Cardiac septum (tissue), 1 donor: ENCODE measurements at places on chromosomes 1 and 21. TPM values are rescaled to one million over a fixed set of nuclear protein-coding genes. Genes with fewer than 3 reads are reported as not detected.

Gene HP1BP3
- total RNA-seq = 123 TPM

Gene WDR64
- total RNA-seq = not detected

Gene C8B
- total RNA-seq = not detected

Gene FAM229A
- total RNA-seq = 3.2 TPM

Gene ZBTB8A
- total RNA-seq = 3.0 TPM

- DNase-seq = no peak
Measured at GRCh38 chr1:196440711-196441110, 167.5 kb downstream of the KCNT2 start.

GRCh38 chr1:8343464-8344001, 25.6 kb downstream of the SLC45A1 start:
- no peak for DNase-seq

GRCh38 chr1:201164645-201165044, 10.4 kb upstream of the TMEM9 start:
- DNase-seq = peak; percentile 12

DNA sequence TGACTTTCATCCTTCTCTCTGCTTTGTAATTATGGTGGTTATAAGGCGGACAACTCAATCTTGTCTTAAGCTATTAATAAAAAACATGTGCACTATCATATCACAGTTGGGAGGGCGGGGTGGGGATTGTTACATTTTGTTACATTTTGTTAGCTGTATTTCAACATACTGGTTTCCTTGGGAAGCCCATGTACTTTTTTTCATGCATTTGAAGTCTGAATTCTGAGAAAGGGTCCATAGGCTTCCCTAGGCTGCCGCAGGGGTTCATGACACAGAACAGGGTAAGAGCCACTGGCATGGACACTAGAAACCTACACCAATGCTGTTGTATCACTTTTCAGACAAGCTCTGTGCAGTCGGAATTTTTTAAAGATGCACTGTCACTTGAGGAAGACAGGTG, 178.8 kb downstream of the ETS2 start:
- DNase-seq = no peak

DNA sequence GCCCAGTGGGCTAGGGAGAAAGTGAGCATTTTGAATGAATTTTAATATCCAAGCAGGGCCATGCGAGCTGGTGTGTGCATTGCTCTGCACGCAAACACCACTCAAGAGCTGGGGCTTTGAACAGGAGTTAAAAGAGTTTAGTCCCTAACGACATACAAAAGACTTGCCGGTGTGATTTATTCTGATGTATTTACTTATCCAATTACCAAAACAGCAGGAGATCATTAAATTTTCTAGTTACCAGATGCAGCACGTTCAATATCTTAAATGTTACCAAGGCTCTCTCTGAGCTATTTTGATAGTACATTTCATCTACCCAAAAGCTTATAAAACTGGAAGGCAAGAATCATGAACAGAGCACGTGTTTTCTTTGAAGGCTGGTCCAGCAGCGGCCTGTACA, 30.0 kb upstream of the DMRTA2 start:
- DNase-seq = no peak

DNA sequence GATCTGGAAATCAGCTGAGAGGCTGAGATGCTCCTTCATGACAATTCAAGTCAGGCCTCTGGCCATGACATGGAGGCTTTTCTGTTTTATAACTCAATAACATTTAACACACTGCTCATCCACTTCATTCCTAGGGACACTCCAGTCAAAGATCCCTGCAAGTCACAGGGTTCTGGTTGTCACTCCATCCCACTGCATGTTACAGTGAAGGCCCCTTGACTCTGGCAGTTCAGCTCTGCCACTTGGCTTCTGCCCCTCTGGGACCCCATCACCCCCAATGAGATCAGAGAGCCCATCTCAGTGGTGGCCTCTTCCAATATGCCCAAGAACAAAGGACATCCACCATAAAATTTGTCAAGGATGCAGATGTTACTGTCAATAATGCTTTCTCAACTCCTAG, 10.0 kb upstream of the FAM110D start:
- DNase-seq = no peak

DNA sequence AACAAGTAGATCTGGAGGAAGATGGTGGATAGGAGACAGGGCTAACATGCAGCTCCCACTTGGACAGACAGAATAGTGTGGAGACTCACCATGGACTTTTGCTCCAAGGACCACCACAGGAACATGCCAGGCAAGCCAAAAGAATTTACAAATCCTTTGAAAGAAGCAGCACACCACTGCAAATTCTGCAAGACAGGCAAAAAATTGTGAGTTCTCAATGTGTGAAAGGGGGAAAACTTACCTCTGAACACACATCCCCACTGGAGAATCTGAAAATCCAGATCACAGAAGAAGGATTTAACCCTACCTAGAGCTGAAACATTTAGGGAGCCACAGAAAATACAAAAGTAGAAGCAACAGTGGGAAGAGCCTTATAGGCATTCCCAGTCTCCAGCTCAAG, 23.0 kb downstream of the ARV1 start:
- DNase-seq = no peak

DNA sequence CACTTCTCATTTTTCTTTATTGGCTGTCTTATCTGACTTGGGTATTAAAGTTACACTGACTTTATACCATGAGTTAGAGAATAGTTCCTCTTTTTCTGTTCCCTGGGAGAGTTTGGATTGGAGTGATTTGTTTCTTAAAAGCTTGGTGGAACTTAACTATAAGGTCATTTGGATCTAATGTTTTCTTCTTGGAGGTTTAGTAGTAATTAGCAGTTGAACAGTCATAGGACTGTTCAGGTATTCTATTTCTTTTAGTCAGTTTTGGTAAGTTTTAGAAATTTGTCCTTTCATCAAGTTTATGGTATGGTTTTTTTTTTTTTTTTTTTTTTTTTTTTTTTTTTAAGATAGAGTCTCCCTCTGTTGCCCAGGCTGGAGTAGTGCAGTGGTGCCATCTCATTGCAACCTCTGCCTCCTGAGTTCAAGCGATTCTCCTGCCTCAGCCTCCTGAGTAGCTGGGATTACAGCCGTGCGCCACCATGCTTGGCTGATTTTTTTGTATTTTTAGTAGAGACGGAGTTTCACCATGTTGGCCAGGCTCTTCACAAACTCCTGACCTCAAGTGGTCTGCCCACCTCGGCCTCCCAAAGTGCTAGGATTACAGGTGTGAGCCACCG, 6.3 kb downstream of the TTC3 start:
- DNase-seq = no peak

GRCh38 chr1:23539698-23540266, 8.7 kb upstream of the E2F2 start:
- peak; percentile 94 for DNase-seq

DNA sequence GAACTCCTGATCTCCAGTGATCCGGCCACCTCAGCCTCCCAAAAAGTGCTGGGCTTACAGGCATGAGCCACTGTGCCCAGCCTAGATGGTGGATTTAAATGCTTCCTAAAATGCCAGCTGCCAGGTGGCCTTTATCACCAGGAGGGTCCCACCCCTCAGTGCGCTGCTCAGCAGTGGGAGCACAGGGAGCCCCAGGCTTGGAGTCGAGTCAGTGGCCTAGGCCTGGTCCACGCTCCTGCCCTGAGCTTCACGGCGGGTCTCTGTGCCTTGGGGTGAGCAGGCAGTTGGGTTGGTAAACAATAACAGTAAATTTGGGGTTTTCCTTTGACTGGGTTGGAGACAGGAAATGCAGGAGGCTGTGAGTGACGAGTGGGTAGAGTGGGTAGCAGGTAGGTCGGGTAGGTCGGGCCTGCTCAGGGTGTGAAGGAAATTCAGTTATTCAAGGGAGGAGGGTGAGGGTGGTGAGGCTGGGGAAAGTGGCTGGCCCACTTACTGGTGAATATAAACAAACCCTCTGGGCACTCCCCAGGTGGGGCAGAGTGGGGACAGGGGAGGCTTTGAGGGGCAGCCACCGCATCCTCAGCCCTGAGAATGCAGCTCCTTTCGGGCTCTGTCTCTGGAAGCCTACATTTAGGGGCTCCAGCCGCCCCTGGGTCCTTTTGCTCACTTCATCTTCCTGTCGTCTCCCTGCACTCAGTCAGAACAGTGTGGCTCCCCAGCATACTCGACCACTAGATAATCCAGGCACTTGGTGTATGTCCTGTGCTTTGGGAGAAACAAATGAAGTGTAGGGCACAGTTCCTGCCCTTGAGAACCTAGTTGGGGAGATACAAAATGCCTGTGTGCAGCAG, 33.5 kb upstream of the IL19 start:
- peak; percentile 54 for DNase-seq
